Fibroblast of villous mesenchyme (primary cell): ENCODE measurements at places on chromosomes 12 and 14. TPM values are rescaled to one million over a fixed set of nuclear protein-coding genes. Genes with fewer than 3 reads are reported as not detected.

- DNase-seq: no peak
Measured at GRCh38 chr12:113473942-113474341, 2.3 kb upstream of the LHX5 start.

DNA sequence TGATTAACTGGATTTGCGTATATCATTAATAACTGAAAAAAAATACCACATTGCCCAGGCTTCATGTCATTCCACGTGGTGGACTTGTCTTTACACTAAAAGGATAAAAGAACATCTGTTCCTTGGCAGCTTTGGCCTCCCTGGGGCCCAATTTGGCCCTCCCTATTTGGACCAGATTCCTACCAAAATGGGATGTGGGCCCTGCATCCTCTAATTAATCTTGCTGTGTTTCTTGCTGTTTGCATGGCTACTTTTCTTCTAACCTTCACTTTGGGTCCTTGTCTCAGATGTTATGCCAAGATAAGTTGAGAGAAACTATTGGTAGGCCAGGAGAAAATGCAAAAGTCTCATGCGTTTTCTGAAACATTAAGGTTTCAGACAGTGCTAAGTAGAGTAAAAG is 57.5 kb downstream of the PTHLH start:
- DNase-seq: no peak

DNA sequence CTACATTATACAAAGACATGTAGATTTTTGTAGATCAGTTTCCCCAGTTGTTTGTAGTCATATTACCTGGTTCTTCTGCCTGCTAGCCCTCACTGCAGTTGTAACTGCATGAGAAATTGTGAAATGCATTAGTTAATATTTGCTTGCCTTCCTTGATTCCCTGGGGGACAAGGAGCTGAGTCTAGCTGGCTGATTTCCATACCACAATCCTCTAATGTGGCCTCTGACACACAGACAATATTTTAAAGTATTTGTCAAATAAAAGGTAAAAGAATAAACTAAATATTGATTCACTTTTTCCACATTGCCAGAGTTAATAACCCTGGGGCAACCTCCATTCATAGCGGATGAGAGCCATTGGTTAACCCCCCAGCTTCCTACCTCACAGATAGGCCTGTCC is 128.8 kb upstream of the TMEM132C start:
- DNase-seq: no peak

Gene PFKM
- total RNA-seq: 54.4 and 83.8 TPM in 2 replicates

GRCh38 chr12:124153392-124153791 is 141.5 kb upstream of the RFLNA start:
- DNase-seq: no peak

DNA sequence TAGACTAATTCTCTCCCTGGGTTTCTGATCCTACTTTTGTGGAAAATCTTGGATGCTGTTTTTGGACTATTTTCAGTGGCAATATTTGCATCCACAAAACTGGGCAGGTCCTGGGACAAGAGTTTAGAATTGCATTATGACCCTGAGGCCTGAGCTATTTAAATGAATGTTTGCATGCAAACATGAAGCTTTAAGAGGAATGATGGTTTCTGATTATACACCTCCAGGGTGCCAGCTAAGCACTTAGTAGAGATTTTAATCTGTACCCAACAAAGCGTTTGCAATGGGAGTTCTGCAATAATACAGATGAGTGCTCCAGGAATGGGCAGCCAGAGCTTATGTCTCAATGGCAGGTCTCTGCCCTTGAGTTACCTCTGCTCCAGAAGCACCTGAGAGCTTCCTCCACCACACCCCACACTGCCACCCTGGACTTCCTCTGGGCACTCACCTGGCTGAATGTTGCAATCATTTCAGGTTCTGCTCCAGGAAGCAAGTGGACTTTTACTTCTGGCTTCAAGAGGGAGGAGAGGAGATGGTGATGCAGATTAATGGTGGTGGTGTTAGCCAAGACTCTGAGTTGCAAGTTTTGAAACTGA is 6.0 kb upstream of the SPTLC2 start:
- DNase-seq: no peak

Gene KCNH5
- under 0.01 TPM in 2 replicates for total RNA-seq

DNA sequence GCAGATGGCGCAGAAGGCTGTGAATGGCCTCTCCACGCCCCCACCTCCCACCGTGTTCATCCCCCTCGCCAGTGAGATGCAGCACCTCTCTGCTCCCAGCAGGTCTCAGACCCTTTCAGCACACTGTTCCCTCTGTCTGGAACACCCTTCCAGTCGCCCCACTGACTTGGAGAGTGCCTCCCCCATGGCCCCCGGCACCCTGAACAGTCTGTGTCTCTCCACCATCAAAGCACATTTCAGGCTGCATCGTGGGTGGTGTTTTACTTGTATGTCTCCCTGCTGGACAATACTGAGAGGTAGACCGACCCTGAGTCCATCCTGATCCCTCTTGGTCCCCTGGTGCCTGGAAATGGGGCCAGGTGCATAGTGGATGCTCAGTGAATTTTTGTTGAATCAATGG is 34.9 kb downstream of the CACNA2D4 start:
- no peak for DNase-seq

GRCh38 chr12:9071518-9071917 is 44.2 kb downstream of the A2M start:
- no peak for DNase-seq

DNA sequence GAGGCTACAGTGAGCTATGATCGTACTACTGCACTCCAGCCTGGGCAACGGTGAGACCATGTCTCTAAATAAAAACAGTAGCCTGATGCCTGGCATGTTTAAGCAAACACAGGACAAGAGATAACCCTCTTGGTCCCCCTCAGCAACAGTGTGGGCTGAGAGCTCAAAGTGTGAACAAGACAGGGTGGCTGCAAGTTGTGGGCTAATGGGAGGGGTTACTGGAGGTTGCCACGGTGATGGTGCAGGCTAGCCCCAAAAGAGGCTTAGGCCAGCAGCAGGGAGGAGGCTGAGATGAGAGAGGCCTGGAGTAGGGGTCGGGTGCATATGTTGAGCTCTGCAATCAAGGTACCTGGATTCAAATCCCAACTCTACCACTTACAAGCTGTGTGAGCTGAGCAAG is 3.4 kb upstream of the LGMN start:
- no peak for DNase-seq

DNA sequence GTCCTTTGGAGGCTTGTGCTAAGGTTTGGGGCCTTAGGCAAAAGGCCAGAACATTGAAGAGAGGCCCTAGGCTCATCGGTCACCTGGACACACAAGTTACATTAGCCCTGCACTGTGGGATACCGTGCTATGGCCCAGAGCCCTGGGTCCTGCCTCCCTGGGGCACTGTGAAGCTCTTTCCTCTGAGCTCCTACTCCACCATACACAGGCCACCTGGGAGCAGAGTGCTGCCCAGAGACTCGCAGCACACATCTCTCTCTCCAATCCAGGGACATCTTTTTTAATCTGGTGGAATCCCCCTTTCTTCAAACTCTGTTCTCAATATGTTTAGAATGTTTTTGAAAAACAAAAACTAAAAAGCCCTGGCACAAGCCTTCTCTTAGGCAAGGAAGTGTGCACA is 314.2 kb upstream of the RGS6 start:
- no peak for DNase-seq

Gene ASPG
- total RNA-seq: not detected in 2 replicates
